ENCODE measurements at places on chromosomes 5 and 9.

DNA sequence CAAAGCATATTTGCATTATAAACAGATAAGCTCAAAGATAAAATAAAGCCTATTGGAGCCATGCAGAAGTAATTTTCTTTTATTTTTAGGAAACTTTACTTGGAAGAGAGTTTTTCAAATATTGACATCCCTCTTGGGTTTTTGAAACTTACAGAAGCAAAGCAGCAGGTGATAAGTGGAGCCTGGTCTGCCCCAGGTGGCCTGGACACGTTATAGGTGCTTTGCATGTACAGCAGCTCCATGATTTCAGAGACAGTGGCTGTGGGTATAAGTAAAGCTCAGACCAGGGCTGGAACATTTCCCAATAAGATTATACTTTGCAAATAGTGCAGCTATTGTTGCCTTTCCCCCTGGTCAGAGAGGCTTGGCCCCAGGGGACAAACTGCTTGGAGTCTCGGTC, 51.5 kb downstream of the CCDC192 start:
- DNase-seq: no peak

GRCh38 chr9:37745970-37746369, 7.6 kb upstream of the TRMT10B start:
- DNase-seq: peak; percentile 14

- no peak for DNase-seq
These were observed 27.6 kb downstream of the TRAF2 start for GRCh38 chr9:136913701-136914438.

DNA sequence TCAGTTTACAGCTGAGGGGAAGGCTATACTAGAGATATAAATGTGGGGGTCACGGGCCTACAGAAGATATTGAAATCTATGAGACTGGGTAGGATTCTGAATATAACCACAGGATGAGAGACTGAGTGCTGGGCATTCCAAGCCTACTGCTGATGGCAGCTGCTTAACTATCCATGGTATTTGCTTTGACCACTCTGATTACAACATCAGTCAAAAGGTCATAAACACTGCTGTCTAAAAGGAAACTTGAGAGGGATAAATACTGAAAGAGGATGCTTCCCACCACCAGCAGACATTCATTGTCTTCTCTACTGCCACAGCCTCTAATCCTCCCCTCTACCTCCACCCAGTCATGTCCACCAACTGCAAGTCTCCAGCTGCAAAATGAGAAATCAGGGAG, 3.8 kb downstream of the ZNF622 start:
- no peak for DNase-seq

- DNase-seq: no peak
These were observed 81.3 kb upstream of the ERCC6L2 start for GRCh38 chr9:95793924-95794828.

DNA sequence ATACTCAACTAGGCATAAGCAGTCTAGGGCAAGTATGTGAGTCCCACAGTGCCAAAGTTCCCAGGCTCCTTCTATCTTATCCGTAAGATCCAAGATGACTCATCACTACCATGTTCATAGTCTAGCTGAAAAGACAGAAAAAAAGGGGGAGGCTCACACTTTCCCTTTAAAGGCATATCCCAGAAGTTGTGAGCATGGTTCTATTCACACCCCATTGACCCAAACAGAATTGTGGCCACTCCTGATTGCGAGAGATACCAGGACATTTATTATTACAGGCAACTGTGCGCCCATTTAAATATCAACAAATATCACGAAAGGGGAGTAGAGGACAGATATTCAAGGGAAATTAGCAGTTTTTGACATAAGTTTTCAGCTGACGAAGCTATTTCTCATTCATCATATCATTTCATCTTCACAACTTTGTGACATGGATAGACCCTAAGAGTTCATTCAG, 8.1 kb upstream of the PFDN1 start:
- no peak for DNase-seq

DNA sequence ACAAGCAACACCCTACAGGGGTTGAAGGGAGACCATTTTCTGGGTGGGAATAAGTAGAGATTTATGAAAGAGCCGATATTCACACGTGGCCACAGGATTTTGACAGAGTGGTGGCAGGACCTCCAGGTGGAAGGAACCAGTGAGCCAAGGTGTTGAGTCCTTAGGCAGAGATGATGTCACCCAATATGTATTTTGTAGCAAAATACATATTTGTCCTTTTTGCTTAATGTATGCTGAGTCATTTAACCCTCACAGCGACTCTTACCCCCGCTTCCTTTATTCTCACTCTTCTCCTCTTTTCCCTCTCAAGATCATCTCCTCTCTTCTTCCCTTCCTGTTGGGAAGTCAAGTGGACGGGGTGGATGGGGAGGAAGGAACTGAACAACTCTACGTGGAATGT, 215.7 kb upstream of the S1PR3 start:
- no peak for DNase-seq

DNA sequence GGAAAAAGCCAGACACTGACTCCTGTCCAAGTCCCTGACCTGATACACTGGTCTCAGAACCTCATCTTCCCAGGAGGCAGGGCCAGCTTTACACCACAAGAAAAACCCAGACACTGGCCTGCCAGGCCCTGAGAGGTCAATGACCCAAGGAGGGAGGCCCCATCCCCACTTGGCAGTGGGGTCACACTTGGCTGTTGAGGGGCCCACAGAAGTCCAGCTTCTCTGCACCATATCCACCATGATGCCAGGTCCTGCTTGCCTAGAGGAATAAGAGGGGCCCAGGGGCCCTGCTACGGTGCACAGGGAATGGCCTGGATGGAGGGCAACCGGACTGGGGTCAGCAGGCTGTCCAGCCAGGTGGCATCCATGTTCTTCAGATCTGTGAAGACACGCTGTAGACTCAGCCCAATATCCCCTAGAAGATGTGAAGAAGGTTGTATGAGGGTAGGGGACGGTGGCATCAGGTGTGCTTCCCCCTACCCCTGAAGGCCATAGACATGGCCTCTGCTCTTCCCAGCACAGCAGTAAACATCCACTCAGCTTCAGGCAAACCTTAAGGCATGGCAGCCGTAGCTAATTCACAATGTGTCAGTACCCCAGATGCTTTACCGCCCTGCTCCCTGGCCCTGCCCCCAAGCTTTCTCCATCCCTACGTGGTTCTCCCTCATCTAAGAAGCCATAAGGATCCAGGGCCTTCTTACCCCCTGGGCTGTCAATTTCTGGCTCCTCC, 6.7 kb downstream of the IRF1 start:
- DNase-seq: no peak

- no peak for DNase-seq
These were observed 501.1 kb downstream of the KDM4C start for GRCh38 chr9:7258688-7259396.

DNA sequence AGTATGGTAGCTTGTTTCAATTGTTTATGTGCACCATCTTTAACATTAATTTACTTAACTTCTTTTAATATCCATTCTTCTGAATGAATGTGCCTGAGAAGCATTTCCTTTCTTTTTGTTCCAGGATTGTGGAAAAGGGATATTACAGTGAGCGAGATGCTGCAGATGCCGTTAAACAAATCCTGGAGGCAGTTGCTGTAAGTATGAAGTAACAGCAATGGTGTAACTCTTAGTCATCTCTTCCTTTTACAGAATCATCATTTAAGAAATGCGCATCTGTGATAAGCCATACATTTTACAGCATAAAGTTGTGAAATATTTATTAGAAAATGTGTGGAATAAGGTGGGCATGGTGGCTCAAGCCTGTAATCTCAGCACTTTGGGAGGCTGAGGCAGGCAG, 117.7 kb downstream of the STARD4 start:
- no peak for DNase-seq

DNA sequence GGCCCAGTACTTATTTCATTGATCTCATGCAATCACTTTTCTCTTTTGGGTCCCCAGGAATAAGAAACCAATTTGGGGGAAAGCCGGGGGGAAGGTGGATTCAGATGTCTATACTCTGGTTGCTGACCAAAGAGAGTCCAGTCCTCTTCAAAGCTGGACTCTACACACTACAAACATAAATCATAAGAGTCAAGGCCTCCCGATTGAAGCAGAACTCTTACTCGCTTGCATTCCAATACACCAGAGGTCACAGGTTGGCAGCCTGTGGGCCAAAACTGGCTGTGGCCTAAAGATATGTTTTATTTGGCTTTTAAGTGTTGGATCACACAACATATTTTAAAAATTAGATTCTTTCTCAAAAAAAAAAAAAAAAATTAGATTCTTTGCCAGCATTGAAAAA, 311.4 kb upstream of the MSX2 start:
- DNase-seq: no peak

GRCh38 chr5:76926329-76927105, 26.3 kb upstream of the CRHBP start:
- no peak for DNase-seq

DNA sequence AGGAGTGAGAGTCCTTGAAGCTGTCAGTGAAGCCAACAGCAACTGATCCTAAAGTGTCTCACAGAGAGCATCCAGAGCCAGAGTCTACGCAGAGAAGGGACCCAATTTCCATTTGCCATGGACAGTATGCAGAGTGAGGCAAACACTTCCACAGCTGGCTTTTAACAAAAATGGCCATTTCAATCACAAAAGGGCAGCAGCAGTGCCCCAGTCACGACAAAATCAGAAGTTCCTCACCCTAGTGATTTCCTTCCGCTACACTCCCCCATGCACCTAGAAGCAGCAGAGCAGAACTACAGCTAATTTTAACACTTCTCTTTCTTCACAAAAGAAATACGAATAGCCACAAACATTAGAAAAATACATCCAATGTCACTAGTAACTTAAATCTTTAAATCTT, 27.9 kb downstream of the FBXW11 start:
- no peak for DNase-seq

- no peak for DNase-seq
These were observed 274.3 kb downstream of the HTR1A start for GRCh38 chr5:63687854-63688516.

DNA sequence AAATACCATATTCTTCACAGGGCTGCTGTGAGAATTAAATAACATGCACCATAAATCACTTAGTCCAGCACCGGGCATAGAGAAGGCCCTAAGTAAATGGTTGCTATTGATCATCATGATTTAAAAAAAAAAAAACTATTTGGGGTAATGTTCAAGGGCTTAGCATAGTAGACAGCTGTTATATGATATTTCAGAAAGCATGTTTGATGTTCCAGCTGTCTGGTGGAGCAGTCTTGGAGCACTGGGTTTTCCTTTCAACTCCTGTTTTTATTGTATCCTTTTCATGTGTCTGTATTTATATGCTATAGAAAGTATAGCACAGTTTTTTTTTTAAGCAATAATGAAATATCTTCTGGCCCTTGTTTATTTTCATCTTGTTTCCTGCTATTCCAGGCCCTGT, 28.0 kb upstream of the TOMM5 start:
- DNase-seq: no peak

DNA sequence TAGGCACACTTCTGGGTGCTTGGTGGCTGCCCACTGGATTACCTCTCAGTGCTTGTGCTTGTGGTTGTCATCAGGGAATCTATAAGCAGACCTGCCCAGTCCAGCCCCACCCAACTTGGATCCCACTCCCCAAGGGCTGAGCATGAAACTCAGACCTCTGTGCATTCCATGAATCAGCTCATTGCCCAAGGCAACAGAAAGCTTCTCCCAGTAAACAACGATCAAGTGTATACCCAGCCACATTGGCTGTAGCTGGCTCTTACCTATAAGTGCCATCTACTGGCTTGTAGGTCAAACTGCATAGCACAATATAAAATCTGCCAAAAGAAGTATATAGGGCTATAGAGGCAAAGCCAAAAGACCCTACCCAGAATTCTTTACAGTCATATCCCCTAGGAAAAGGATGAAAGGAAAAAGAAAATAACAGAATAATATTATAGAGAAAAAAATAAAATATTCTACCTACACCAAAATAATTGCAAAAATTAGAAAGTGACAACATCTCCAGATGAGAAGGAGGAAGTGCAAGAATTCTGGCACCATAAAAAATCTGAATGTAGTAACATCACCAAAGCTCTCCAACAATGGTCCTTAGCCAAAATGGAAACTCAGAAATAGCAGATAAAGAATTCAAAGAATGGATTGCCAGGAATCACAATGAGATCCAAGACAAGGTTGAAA, 321.0 kb upstream of the TRPC7 start:
- DNase-seq: peak; percentile 11

- no peak for DNase-seq
These were observed 235.0 kb downstream of the GOLPH3 start for GRCh38 chr5:31939151-31939550.

GRCh38 chr5:67291671-67292070, 95.1 kb upstream of the CD180 start:
- no peak for DNase-seq

DNA sequence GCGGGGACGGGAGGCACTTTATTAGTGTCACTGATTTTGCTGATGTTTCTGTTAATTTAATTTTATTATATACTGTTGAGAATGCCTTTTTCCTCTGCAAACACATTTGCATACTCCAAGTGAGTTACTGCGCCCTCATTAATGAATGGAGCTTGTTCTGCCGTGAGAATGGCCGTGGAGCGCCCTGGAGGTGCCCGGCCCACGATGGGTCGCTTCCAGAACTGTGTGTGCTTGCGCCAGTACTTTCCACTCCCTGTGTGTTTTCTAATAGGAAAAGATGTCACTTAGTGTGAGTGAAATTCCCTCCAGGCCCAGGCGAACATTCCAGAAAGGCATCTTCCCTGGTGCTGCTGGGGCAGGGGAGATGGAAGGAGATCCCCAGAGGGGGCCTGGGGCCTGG, 30.1 kb downstream of the NDUFS6 start:
- DNase-seq: no peak

- DNase-seq: no peak
These were observed 16.5 kb upstream of the AHRR start for GRCh38 chr5:305050-305449.

DNA sequence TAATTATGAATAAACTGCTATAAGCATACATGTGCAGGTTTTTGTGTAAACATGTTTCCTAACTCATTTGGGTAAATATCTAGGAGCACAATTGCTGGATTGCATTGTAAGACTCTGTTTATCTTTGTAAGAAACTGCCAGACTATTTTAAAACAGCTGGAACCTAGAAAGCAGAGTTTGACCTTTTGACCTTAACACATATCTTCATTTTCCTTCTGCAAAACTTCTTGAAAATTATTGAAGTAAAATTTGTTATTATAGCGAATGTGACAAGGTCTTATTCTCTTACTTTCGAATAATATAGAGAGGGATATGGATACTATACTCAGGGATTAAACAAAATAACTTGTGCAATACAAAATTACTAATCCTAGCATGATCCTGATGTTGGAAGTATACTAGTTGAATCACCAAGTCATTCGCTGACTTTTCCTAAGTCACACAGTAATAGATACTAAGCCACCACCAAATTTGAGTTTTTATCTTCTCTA, 3.2 kb upstream of the ANXA1 start:
- DNase-seq: no peak

DNA sequence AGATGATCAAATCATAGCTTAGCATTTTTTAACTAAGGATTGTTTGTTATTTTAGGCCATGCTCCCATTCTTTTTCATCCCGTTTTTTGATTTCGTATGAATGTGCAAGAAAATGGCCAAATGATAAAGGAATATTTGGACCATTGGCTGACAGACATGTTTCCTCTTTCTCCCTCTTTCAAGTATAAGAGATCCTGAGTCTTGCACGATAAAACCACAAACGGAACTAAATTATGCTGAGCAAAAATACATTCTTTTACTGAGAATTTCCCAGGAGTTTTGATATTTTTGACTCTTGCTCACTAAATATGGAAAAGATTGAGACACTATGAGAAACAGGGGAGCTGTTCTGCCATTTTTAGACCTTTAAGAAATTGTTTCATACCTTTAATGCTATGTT, 90.4 kb upstream of the KLF9 start:
- DNase-seq: no peak

- peak; percentile 30 for DNase-seq
These were observed 512 bp downstream of the PLK2 start for GRCh38 chr5:58459146-58460001.

Data from T1000 (cell line).